ENCODE measurements at places on chromosomes 1 and 21.

- no peak for DNase-seq
Observed at GRCh38 chr1:211507365-211507764, 15.4 kb upstream of the RD3 start.

DNA sequence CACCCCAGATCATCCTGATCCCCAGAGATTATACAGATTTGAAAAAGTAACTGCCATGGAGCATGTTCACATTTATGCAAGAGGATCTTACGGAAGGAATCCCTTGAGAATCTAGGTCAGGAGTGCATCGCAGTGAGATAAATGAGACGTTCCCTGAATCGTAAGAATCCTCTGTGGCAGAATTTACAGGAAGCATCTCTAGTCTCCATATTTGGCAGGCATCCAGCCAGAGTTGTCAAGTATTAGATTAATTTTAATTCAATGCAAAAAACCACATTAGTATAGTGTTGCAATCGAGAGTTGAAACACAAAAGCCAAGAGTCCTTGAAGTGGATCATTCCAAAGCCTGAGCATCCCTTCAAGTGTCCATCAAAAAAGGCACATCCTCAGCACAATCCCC, 100.8 kb downstream of the RRAGC start:
- DNase-seq, result no peak

DNA sequence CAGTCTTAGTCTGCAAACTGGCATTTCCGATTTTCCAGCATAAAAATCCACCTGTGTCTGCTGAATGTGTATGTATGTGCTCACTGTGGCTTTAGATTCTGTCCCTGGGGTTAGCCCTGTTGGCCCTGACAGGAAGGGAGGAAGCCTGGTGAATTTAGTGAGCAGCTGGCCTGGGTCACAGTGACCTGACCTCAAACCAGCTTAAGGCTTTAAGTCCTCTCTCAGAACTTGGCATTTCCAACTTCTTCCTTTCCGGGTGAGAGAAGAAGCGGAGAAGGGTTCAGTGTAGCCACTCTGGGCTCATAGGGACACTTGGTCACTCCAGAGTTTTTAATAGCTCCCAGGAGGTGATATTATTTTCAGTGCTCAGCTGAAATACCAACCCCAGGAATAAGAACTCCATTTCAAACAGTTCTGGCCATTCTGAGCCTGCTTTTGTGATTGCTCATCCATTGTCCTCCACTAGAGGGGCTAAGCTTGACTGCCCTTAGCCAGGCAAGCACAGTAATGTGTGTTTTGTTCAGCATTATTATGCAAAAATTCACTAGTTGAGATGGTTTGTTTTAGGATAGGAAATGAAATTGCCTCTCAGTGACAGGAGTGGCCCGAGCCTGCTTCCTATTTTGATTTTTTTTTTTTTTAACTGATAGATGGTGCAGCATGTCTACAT, 2.5 kb upstream of the OLFML3 start:
- DNase-seq, result no peak

- peak; percentile 78 for DNase-seq
Observed at GRCh38 chr1:203028784-203029553, 2.7 kb downstream of the PPFIA4 start.

DNA sequence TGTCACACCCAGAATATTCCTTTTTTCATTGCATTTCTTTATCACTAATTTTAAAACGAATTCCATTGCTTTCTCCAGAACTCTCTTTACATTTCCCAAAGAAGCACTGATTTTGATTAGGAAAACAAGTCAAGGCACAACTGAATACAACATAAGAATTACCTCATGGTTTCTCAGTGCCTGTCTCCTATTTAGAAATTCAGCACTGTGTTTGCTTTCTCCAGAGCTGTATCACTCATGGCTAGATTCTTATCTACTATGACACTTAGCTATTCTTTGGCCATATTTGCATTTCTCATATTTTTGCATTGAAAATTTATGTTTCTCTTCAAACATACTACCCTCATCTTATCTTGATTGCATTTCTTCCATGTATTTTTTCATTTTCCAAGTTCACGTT, 1402.0 kb downstream of the MRPL39 start:
- DNase-seq, result no peak

DNA sequence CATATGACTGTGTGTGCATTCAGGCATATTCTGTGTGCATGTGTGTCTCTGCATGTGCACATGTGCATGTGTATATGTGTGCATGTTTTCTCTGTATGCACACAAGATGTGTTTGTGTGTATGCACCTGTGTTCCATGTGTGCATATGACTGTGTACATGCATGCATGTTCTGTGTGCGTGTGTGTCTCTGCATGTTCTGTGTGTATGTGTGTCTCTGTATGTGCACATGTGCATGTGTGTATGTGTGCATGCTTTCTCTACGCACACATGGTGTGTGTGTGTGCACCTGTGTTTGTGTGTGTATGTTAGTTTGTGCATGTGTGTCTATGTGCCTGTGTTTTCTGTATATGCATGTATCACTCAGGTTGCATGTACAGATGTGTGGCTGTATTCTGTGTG, 42.3 kb downstream of the AJAP1 start:
- no peak for DNase-seq

DNA sequence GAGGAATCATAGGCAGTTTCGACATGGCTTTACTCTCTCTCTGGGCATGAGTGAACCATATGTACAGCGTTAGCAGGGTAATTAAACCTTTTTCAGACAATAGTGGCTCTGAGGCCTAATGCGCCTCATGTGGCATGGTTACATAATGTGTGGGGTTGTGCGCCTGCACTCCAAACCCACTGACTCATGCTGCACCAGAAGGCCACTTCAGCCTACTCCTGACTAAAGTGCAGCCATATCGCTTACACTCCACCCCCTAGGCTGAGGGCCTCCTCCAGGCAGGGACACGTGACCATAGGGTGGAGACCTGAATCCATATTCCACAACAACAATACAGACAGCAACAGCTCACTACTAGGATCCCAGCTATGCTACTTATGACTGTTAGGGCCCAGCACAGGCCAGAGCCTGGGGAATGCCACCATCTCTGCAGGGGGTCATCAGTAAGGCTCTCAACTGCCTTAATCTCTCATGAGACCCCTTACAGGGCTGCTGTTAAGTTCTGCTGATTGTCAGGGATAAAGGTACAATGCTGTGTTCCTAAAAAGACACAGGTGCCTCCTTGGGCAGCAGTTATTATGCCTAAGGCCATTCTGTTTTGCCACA, 13.4 kb upstream of the ODF2L start:
- no peak for DNase-seq

DNA sequence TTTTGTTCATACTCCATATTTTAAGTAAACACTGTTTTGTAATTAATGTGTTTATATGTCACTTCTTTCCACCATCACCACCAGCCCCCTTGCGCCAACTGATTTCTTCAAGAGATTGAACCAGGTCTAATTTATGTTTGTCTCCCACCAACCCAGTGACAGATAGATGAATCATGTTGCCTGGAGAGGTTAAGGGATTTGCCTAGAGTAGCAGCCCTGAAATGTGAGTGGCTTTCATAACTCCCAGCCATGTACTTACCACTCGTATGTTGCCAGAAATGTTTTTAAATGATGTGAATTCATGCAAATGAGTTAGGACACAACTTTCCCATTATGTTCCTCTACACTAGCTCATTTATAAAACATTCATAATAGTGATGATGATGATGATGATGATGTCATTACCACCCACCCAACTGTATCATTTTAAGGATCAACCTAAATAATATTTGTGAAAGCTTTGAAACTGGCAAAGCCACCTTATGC, 86.9 kb downstream of the LRRC8D start:
- no peak for DNase-seq

- no peak for DNase-seq
Observed at GRCh38 chr1:40014812-40015594, 25.5 kb upstream of the CAP1 start.

DNA sequence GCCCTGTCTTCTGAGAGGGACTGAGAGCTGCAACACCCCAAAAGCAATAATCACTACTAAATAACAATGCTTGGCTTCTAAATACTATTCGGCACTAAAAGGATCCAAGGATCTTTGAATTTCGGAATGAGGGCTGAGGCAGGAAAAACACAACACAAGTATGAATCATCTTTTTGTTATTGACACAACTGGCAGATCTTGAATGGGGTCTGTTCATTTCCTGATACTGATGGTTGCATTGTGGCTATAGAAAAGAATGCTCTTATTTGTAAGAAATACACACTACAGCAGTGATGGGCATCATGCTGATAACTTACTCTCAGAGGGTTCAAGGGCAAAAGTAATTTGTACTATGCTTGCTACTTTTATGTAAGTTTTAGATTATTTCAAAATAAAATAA, 149.2 kb upstream of the PLD5 start:
- no peak for DNase-seq

DNA sequence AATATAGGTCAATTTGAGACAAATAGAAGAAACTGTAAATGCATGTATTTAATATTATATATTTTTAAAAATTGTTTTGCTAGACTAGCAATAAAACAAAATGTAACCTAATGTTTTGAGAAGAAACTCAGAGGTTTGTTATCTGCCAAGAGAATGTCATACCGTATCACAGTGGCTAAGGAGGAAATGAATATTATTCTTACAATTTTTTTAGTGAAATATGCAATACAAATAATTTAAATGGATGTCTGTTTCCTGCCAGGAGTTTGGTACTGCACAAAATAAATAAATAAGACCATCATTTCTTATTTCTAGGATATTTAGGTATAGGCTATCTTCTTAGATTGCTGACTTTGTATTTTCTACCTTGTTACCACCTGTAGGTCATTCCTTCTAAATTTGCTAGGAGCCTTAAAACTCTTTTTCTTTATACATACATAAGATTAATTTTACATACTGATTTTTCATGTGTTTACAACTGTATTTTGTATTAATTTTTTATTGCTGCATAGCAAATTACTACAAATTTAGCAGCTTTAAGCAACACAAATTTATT, 113.6 kb downstream of the NEK7 start:
- DNase-seq, result no peak

GRCh38 chr21:37249112-37249904, 17.8 kb downstream of the VPS26C start:
- DNase-seq, result no peak

- DNase-seq, result no peak
Observed at GRCh38 chr1:202565890-202566602, 144.2 kb downstream of the SYT2 start.

- DNase-seq, result no peak
Observed at GRCh38 chr1:232574077-232574476, 55.9 kb downstream of the SIPA1L2 start.

DNA sequence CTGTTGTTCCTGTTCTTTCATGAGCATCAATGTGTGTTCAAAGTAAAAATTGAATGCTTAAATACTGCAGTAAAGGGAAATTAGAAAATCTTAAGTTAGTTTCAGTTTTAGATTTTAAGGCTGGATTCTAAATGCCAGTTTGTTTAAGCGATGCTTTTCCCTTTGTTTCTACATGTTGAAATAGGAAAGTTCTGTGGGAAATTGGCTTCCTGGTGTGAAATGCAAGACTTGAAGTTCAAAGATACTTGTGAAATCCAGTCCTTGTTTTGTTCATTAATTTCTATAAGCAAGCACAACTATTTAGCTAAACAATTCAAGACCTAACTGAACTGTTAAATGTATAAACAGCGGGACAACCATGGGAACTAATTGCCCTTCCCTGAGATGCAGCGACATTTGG, 149.1 kb downstream of the LYPLAL1 start:
- DNase-seq, result no peak

DNA sequence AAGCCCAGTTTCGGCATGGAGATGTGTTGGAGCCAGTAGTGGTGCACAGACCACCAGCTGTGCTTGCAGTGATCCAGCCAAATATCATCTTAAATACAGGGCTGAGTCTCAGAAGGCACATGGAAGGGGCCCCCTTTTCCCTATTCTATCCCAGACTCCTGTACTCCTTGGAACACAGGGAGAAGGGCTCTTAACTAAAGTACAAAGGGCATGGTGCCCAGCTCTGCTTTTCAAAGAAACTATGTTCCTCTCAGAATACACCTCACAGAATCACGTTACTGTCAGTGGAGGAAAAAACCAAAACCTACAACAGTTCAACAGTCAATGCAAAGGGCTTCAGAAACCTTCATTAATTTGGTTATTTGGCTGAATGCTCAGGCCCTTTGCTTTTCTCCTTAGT, 180.6 kb upstream of the C1orf105 start:
- DNase-seq, result no peak

GRCh38 chr1:243378669-243379068, 122.8 kb downstream of the SDCCAG8 start:
- DNase-seq, result peak; percentile 84

GRCh38 chr1:33048426-33048825, 11.7 kb upstream of the AK2 start:
- DNase-seq, result no peak

- no peak for DNase-seq
Observed at GRCh38 chr1:66022904-66023620, 230.4 kb downstream of the PDE4B start.

GRCh38 chr1:27496604-27497155, 6.7 kb upstream of the WASF2 start:
- DNase-seq, result no peak

GRCh38 chr1:204589409-204590038, 73.3 kb downstream of the MDM4 start:
- no peak for DNase-seq

DNA sequence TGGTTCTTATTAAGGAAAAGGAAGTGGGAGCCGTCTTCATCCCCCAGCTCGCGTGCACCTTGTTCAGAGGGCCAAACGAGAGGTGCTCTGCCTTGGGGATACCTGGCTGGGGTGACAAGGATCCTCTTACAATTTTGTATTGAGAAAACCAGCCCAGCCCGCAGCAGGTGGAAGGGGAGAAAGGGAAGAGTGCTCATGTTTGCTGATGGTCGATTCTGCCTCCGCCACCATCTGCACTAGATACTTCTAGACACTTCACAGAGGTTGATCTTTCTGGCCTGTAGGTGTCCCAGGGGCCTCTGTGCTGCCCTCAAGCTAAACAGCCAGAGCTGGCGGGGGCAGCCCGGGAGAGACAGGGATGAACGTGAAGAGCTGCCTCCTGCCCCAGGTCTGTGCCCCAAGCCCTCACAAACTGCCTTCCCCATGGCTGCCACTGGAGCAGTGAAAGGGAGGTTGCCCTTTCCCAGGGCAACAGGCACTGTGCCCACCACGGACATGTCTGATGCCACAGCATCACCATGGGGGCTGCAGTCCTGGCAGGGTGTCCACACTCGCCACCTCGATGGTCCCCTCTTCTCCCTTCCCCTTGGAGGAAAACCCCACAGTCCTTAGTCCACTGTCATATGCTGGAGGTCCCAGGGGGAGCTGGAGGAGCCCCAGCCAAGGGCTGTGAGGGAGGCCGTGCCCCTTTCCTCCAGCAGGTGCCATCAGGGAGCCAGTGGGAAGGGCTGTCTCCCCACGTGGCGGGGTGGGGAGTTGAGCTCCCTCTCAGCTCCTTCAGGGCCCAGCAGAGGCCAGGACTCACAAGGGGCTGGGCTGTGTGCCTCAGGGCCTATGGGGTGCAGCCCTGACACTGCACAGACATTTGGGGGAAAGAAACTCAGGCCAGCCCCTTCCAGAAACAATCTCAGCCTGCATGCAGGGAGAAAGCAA, 8.1 kb downstream of the ADPRS start:
- DNase-seq, result no peak

GRCh38 chr1:109726007-109726406, 14.0 kb downstream of the GSTM5 start:
- DNase-seq, result no peak

- no peak for DNase-seq
Observed at GRCh38 chr1:219555031-219555692, 57.7 kb downstream of the ZC3H11B start.

- no peak for DNase-seq
Observed at GRCh38 chr1:32345289-32345827, 9.3 kb upstream of the MARCKSL1 start.

GRCh38 chr1:2541619-2542245, 11.7 kb upstream of the HES5 start:
- no peak for DNase-seq

- DNase-seq, result no peak
Observed at GRCh38 chr1:190373705-190374336, 103.8 kb downstream of the BRINP3 start.
